ENCODE measurements at places on chromosomes 12 and 14.
A peak's percentile ranks its signal among the peaks of the same experiment; 100 is the strongest.

DNA sequence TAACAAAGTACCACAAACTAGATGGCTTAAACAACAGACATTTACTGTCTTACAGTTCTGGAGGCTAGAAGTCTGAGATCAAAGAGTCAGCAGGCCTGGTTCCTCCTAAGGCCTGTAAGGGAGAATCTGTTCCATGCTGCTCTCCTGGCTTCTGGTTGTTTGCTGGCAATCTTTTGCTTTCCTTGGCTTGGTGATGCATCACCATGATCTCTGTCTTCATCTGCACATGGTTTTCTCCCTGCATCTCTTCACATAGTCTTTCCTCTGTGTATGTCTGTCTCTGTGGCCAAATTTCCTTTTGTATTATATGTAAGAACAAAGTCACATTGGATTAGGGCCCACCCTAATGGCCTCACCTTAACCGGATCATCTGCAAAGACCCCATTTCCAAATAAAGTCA, 168.5 kb downstream of the CAPZA3 start:
- no peak for DNase-seq

DNA sequence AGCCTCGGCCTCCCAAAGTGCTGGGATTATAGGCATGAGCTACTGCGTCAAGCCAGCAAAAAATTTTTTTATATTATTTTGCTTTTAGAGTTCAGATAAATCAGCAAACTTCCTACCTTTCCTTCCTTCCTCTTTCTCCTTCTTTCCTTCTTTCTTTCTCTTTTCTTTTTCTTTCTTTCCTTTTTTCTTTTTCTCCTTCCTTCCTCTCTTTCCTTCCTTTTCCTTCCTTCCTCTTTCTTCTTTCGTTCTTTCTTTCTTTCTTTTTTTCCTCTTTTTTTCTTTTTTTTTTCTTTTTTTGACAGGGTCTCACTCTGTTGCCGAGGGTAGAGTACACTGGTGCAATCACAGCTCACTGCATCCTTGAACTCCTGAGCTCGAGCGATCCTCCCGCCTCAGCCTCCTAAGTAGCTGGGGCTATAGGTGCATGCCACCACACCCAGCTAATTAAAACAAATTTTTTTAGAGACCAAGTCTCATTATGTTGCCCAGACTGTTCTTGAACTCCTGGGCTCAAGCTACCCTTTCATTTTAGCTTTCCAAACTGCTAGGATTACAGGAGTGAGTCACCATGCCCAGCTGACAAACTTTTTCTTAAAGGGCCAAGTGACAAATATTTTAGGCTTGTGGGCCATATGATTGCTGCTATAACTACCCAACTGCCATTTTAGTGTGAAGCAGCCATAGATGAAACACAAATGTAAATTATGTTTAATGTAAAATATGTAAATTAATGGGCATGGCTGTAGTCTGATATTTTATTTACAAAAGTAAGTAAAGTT, 7.1 kb upstream of the WASHC4 start:
- DNase-seq = no peak

- DNase-seq = peak; percentile 41
Measured at GRCh38 chr14:36941783-36942521, 230.5 kb downstream of the SLC25A21 start.

DNA sequence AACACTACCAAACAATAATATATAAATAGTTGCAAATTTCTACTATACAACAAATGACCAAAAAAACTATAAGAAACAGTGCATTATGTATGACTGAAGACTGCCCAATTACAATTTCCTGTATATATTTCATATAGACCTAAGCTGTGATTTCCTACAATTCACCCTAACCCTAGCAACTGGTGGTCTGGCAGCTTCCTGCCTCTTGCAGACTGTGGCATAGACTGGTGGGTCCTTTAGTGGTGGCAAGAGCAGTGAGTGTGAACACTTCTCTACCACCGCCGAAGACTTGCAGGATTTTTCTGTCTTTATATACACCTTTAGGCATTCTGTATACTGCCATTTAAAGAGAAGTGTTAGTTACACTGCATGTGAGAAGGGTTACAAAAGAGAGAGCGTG, 43.6 kb upstream of the CMAS start:
- DNase-seq = no peak

DNA sequence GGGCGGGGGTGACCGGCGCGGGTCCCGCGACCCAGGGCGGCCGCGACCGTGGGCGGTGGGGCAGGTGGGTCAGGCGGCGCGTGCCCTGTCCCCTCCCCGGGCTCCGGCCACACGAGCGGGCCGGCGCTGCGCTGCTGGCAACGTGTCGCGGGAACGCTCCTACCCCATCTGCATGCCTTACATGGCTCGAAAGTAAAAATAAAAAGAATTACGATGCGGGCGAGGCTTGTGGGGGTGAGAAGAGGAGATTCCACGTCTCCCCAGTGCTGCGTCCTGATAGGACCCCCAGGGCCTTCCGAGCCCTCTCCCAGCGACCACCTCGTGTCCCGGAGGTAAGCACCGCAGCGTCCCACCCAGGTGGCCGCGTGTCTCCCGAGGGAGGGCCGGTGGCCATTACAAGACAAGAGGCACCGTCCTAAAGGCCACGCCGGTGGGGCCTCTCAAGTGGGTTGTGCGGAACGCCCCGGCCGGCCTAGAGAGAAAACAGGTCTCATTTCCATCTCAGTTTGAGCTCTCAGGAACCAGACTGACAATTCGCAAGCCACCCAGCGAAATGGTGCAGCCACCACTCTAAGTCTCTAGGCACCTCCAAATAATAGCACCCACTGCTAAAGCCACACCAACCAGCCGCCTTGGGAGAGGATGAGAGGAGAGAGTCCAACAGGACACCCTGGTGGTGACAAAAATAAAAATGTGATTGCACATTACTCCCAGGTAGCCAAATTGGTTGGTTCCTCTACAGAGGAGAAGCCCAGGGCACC, 612 bp upstream of the FOXN3 start:
- DNase-seq = peak; percentile 78
